ENCODE measurements at places on chromosomes 7 and 10.
A peak's percentile ranks its signal among the peaks of the same experiment; 100 is the strongest.

- peak; percentile 82 for DNase-seq
Measured at GRCh38 chr7:5797716-5798115, 16.3 kb upstream of the RNF216 start.

DNA sequence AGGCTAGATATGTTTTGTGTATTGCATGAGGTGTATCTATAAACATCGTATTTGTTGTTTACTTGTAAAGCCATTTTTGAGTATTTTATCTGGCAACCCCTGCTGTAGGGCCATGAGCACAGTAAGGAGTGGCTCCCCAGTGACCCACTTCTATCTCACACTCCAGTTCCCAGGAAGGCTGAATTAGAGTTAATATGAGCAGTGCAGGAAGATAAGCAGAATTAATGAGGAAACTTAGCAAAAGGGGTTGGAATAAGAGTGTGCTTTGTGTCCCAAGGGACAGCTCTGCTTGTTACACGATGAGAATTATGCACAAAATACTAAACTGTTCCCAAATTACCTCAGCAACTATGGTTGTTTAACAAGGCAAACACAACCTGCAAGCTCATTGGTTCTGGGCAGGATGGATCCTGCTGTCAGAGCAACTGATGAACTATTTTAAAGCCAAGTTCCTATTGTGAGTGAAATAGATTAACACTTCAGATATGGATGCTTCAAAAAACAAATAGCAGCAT lies 1005.8 kb downstream of the NRG3 start:
- DNase-seq = no peak

- DNase-seq = no peak
Measured at GRCh38 chr10:131925011-131925649, 24.3 kb downstream of the PPP2R2D start.

GRCh38 chr10:112969542-112969941 lies 19.5 kb downstream of the TCF7L2 start:
- DNase-seq = no peak

DNA sequence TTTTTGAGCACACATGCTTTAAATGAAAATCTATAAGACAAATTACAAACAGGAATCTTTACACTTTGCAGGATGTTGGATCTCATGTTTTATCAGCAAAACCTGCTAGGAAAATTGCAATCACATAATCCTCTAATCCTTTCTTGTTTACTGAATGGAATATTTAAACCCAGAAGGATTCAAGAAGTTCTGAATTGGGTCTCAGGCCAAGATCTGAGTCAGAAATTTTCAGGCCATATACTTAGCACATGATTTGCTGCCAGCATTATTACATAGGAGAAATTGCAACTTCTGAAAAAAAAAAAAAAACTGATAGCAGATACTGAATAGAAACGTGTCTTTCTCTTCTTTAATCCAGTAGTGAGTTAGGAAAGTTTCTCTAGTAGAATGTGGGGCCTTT lies 1005.3 kb upstream of the POT1 start:
- DNase-seq = no peak

DNA sequence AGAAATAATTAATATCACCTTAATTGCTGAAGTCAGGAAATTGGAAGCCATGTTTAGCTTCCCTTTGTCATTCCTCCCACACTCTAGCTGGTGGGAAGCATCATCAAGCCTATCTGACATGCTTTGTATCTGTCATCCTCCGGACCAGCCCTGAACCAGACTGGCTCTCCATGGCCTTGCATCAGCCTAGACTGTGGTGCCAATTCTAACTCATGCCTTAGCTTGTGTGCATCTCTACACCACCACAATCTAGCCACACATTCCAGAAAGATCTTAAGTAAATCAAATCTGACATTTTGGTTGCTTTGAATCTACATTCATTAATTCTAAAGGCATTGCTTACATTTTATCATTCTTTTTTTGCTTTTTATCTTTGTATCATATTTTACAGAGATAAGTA lies 196.4 kb upstream of the VSTM2A start:
- DNase-seq = no peak

- no peak for DNase-seq
Measured at GRCh38 chr7:114832906-114833595, 88.8 kb upstream of the MDFIC start.

- no peak for DNase-seq
Measured at GRCh38 chr7:51126324-51126723, 190.3 kb downstream of the COBL start.

- peak; percentile 48 for DNase-seq
Measured at GRCh38 chr10:50653142-50653541, 29.4 kb upstream of the SGMS1 start.

GRCh38 chr7:141575164-141575563 lies 24.0 kb downstream of the AGK start:
- no peak for DNase-seq

- no peak for DNase-seq
Measured at GRCh38 chr7:139060695-139061237, 24.9 kb upstream of the ZC3HAV1L start.

GRCh38 chr10:118698421-118698820 lies 56.3 kb downstream of the CACUL1 start:
- DNase-seq = peak; percentile 34

DNA sequence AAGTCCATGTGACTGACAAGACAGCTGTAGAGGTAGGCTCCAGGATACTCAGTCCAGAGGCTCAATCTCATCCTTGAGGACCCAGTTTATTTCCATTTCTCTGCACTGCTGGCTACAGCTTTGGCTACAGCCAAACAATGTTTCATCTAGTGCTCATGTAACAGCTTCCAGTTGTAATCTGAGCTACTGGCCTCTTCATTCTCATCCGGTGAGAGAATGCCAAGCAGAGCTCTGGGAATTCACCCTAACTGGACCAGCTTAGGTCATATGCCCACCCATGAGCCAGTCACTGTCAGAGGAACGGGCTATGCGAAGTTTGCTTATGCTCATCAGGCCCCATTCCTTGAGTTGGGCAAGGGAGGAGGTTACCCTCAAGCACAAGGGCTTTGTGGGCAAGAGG lies 192.9 kb downstream of the EVX1 start:
- DNase-seq = no peak

DNA sequence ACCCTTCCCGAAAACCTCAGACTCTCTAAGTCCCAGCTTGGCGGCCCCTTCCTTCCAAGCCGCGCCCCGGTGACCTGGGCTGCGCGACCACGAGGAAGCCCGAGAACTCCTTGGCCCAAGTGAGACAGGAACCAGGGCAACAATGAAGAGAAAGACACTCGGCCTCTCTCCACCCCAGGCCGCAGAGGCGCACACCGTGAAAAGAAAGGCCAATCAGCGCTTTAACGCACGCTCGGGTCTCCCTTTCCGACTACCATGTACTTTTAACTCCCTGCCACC lies 166.4 kb upstream of the PPP1R3A start:
- no peak for DNase-seq

DNA sequence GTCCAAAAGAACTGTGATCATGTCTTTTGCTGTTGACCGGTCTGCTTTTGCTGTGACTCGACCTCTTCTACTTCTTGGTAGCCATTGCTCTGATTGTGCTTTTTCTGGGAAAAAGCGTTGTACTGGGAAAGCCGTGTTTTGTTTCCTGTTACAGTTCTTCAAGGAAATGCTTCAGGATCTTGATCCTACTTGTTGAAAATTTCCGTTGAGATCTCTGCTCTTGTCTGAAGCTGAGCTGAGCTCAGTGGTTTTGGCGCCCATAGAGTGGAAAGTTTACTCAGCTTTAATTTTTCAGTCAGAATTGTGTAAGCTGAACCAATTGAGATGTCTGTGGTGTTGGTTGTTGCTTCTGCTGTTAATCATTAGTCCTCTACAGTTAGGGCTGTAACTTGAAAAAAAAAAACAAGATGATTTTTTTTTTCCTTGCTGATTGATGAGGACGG lies 302.2 kb downstream of the CCDC3 start:
- DNase-seq = no peak

- DNase-seq = no peak
Measured at GRCh38 chr10:116720241-116720643, 22.1 kb downstream of the HSPA12A start.

- DNase-seq = no peak
Measured at GRCh38 chr7:29977886-29978651, 11.5 kb downstream of the SCRN1 start.

- no peak for DNase-seq
Measured at GRCh38 chr7:50296799-50297198, 7.7 kb upstream of the IKZF1 start.

DNA sequence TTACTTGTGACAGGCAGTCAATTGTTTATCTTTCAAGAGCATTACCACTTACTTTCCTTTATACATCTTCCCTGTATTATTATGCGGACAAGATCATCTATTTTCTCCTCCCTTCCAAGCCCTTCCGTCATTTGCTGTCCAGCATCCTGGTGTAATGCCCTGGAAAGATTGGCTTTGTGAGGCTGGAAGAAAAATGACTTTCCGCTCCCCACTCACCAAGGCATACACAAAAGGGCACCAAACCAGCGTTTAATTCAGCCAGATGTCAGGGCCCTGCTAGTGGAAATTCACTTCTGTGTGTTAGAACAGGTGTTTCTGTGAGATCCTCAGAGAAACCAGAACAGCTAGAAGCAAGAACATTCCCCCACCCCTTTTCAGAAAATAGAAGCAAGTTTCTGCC lies 128.1 kb upstream of the NANOS1 start:
- no peak for DNase-seq

- no peak for DNase-seq
Measured at GRCh38 chr10:126062131-126063032, 166.0 kb downstream of the FANK1 start.

- DNase-seq = no peak
Measured at GRCh38 chr10:48607356-48608278, 2.7 kb upstream of the ARHGAP22 start.

- DNase-seq = no peak
Measured at GRCh38 chr10:89390476-89391225, 1.8 kb upstream of the IFIT1 start.

DNA sequence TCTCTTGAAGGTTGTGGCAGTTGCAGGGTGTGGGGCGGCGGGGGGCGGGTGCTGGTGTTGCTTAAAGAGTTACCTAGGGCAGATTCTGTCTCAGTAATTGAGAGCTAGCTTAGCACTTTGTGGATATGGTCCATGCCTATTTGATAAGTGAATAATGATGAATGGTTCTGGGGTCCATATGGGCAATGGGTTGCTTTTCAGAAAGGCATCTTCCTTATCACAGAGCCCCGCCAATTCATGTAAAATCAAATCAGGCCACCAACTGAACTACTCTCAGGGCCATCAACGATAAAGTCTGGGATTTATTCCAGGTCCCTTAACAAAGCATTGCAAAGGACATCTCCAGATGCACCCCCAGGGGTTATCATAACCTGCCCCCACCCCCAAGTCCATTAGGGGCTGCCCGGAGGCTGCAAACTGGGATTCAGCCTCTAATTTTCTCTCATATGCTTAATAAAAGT lies 1.8 kb upstream of the PRRT4 start:
- DNase-seq = no peak

DNA sequence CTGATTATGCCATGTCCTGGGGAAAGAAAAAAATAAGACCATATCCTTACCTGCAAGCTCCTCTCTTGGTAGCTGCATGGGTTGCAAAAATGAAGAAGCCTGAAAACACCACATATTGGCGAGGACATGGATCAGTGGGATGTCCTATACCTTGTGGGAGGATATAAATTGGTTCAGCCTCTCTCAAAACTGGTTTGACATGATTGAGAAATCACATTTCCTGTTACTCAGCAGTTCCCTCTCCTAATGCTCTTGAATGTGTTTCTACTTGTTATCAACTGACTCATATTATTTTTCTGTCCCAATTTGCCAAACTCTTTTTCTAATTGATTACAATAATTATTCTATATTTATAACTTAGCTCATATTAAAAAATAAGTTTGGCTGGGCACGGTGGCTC lies 380.2 kb downstream of the EXOC4 start:
- no peak for DNase-seq

GRCh38 chr7:767580-767940 lies 40.5 kb upstream of the PRKAR1B start:
- no peak for DNase-seq

DNA sequence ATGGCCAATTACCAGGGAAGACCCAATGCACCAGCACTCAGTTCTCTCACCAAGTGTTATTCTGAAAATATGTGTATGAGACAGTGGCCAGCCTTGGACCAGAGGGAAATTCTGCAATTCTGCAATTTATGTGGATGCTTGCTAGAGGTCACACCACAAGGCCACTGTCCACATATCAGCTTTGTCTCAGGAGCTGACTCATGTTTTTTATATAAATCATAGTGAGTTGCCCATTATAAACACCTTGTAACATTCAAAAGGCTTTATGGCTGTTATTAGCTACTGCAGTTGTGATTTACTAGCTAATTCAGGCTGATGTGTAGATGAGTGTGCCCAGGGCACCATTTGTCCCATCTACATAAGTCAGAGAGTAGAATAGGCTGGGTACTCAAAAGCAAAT lies 649.0 kb downstream of the LRMDA start:
- DNase-seq = no peak

GRCh38 chr10:111158595-111158994 lies 81.8 kb downstream of the ADRA2A start:
- no peak for DNase-seq

- no peak for DNase-seq
Measured at GRCh38 chr10:123781956-123782500, 109.6 kb downstream of the CPXM2 start.

- no peak for DNase-seq
Measured at GRCh38 chr10:31574577-31574976, 255.6 kb downstream of the ZEB1 start.

DNA sequence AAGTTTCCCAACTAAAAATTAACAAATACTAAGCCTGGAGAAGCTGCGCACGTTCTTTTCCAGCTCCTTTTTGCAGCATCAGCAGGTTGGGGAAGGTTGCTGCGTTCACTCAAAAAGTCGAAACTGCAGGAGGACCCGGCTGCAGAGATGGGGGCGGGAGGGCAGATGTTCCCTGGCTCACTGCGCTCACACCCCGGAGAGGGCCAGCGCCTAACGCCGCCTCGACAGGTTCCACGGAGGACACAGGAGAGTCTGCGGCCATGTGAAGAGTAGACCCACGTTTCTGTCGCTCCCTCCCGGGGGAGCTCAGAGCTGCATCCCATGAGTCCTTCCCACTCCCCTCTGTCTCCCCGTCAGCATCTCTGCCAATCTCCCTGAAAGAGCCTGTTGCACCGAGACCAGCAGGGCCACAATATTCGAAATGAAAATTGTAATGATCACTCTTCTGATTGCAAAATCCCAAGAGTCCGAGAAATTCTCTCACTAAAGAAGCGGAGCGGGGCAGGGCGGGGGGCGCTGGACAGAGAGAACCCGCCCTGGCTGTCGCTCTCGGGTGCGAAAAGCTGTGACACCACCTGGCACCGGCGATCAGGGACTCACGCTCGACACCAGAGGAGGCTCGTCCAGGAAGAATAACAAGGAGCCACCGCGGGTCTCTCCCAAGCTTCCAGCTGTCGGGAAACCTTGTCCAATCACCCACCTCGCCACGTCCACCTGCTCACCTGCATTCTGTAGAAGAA lies 131.5 kb upstream of the PFKP start:
- DNase-seq = no peak
